ENCODE measurements at places on chromosomes 7 and 10. TPM values are rescaled to one million over a fixed set of nuclear protein-coding genes. Genes with fewer than 3 reads are reported as not detected.

- DNase-seq = no peak
Measured at GRCh38 chr7:154775681-154776080, 227.2 kb downstream of the PAXIP1 start.

DNA sequence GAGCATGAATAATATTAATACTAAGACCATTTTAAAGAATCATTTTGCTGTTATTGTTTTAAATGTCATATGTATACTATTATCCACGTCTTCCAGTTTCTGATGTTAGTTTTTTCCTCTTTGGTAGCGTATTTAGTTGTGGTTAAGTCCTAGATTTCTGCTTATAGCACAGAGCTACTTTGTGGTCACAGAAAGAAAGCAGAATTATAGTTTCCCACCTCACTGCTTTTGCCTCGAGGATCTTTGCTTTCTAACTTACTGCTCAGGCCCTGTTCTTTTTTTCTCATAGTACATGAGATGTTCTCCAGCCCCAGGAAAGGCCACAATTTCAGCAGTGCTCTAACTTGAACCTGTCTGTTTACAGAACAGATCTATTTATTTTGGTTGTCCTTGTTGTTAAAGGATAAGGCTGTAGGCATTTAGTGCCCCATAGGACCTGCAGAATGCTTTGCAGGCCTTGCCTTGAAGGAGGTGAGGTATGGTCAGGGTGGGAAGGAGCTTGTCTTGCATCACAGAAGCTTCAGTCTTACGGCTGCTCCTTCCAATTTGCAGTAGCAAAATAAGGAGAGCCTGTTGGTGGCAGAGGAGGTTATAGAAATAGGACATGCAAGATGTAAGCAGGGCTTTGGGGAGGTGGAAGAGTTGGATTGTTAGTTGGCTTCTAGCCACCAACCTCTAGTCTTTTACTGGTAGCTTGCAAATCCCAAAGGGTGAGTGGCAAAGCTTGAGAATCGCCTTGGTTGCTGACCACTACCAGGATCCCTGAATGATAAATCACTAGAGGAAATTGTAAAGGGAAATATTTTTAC is 129.1 kb downstream of the LRRC4 start:
- no peak for DNase-seq

- no peak for DNase-seq
Measured at GRCh38 chr7:34011696-34012095, 106.4 kb downstream of the BMPER start.

GRCh38 chr10:127265288-127265687 is 68.9 kb upstream of the INSYN2A start:
- no peak for DNase-seq

GRCh38 chr7:1794888-1795542 is 124.9 kb downstream of the ELFN1 start:
- DNase-seq = no peak

DNA sequence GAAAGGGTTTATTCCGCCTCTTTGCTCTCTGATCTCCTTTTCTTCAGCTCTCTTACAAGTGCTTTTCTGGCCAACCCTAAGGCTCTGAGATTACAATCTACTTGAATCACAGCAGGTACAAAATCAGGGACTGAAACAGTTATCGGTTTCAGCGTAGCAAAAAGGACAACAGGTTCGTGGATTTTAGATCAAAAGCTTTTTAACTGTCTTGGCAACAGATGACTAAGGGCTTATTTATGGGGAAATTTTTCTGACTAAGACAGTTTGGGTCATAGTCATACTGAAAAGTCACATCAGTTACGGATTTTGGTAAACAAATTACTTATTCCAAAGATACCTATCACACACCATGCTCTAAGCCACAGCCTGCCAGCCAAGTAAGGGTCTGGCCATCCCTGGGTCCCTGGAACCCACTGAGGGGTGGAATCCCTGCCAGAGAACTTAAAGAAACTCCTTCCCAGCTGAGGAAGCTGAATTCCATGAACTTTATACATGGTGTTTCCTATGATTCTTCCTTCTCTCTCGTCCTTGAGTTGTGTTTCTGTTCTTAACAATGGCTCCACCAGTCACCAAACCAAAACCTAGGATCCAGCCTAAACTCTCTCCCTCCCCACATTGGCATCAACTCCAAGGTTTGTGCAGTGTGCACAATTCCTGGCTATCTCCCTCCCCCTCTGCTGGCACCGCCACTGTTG is 169.3 kb downstream of the FAM107B start:
- DNase-seq = no peak

DNA sequence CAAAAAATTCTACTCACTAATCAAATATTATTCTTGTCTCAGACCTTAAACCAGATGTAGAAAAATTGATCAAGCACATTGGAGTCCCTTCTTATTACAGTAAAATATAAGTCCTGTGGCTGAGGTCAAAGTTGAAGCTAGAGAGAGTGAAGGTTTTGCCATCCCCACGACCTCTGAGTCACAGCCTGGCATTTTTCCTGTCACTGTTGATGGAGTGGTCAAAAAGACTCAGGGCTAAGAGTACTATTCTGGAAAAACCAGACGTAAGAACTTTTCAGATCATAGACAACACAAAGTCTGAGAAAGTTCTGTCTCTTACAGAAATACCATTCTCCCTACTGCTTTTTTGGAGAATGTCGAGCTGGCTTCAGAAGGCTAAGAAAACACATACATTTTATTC is 323.7 kb upstream of the ANKRD30A start:
- no peak for DNase-seq

GRCh38 chr7:131919920-131920709 is 363.7 kb upstream of the PODXL start:
- DNase-seq = no peak

DNA sequence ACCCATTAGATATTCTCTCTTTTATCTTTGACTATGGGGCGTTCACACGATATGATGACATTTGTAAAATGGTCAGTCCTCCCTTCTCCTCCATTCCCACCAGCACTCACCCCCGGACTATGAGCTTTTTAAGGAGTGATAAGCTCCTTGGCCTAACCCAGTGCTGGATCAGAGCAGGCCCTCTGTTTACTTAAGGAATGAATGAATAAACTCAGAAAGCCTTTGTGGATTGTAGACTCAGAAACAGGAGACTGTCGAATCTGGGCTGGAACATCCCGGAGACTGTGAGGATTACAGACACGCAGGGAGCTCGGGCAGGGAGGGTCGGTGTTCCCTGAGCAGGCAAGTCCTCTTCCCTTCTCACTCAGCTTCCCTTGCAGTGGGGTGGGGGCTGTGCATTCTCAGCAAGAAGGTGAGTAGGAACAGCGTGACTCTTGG is 6.8 kb upstream of the ZCCHC24 start:
- no peak for DNase-seq

DNA sequence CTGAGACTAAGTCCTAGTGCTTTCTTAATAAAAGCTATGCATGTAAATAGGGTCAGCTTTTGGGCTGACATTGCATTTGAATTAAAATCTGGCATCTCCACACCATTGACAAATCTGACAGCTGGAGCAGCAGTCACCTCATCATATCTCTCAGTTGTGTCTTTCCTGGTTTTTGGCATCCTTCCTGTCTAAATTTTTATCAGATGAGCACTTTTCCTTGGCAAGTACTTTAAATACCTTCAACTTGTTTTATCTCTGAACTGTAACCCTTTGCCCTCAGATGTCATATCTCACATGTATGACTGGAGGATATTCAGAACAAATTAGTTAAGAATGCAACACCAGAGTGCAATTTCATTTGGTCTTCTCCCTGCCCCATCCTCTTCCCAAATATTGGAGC is 1066.2 kb downstream of the LRMDA start:
- DNase-seq = no peak

Gene ESYT2
- total RNA-seq = 44.3 TPM

Gene ACBD7
- total RNA-seq = not detected

- no peak for DNase-seq
Measured at GRCh38 chr10:14560274-14560673, 214.4 kb downstream of the FAM107B start.

DNA sequence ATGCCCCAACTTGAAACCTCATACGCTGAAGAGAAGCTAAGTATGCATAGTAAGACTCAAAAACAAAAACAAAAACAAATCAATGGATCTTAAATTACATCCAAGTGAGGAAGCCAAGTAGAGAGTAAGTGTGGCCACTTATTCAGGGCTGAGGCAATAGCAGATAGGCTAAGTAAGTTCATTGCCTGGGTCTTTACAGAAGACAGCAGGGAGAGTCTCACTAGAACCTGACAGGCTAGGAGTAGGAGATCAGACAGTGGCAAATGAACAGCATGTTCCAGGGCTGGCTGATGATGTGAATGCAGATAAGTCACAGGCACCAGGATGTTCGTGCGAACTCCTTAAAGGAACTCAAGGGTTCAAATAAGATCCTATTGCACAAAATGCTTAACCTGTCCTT is 568.6 kb downstream of the KCNMA1 start:
- DNase-seq = no peak

- no peak for DNase-seq
Measured at GRCh38 chr10:49625411-49625810, 11.6 kb downstream of the CHAT start.

DNA sequence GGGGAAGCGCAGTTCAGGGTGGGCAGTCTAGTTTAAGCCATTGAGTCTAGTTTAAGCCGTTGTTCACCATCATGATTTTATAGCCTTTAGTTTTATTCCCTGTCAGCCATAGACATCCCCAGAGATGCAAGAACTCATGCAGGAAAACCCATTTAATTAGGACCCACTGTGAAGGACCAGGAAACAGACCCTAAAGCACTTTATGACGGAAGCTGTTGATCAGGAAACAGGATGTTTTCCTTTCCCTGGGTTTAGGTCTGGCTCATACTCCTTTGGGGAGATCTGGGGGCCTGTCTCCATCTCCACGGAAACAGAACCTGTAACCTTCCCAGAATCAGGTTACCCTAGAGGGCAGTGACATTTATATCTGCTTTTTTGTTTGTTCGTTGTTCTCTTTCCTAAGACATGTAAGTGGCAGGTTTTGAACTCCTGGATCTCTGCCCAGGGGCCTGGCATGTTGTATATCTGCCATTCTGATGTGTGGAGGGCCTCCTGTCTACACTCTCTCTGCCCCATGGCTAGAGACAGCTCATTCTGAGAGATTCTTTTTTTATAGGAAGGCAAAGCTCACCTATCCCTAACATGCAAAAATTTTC is 657.2 kb upstream of the GALNT17 start:
- peak; percentile 63 for DNase-seq

- DNase-seq = no peak
Measured at GRCh38 chr7:6071406-6071805, 40.2 kb downstream of the ANKRD61 start.

DNA sequence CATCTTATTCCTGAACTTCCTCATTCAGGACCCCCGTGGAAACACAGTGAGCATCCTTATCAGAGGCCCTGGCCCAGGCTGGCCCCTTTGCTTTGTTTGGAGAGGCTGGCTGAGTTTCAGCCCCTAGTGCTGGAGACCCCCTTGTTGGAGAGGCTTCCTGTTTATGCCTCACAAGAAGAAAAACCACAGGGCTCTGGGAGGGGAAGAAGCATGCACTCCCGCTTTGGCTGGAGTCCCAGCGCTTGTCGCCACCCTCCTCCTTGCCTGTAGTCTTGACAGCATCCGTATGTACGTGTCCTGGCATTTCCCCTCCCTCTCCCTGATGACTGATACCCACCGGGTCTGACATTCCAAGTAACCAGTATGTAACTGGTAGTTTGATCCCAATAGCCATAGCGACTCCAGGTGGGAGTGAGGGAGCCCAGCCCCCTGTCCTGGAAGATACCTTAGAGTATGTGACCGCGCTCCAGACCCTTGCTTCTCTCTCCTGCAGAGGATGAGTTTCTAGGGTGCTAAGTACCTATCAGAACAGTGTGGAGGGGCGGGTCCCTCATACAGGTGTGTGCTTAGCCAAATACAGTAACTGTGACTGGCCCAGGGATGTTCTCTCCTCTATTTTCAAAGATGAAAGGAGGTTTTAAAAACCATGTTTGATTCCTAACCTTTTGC is 6.9 kb upstream of the ATP6V0E2 start:
- DNase-seq = peak; percentile 70

Gene NFE2L3
- 0.94 TPM for total RNA-seq

- DNase-seq = no peak
Measured at GRCh38 chr10:44983895-44984278, 5.3 kb upstream of the DEPP1 start.

Gene SPDYE2
- not detected for total RNA-seq

Gene AP5Z1
- 10.5 TPM for total RNA-seq

DNA sequence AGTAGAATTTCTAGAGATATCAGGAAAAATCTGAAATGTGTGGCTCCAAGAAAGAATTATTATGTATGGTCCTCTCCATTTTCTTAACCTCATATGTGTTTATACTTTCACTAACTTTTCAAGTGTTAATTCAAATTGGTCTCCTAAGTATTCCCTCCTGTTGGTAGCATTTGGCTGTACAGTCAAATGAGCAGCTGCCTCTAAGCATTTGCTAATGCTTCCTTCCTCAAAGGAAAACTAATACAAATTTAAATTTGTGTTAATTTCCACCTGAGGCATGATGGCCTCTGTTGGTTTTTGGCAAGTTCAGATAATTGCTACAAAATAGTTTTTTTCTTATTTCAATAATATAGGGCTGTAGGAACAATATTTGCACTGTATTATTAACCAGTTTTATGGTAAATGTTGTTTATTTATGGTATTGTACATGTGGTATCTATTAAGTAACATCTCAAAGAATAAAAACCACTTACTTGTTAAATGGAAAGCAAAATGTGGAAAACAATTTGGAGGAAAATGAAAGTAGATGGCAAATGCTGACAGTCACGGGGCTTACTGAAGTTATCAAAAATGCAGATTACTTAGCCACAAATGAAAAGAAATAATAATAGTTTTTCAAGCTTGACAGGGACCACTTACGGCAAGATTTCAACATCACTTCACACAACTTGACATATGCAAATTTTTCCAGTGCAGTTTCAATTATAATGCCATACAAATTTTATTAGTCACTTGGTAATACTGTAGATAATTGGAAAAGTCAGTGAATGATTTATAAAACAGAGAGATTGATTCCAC is 299.3 kb upstream of the MEOX2 start:
- no peak for DNase-seq

- DNase-seq = no peak
Measured at GRCh38 chr10:93342366-93342765, 139.8 kb downstream of the MYOF start.

- DNase-seq = no peak
Measured at GRCh38 chr10:24887855-24888231, 64.6 kb downstream of the PRTFDC1 start.

DNA sequence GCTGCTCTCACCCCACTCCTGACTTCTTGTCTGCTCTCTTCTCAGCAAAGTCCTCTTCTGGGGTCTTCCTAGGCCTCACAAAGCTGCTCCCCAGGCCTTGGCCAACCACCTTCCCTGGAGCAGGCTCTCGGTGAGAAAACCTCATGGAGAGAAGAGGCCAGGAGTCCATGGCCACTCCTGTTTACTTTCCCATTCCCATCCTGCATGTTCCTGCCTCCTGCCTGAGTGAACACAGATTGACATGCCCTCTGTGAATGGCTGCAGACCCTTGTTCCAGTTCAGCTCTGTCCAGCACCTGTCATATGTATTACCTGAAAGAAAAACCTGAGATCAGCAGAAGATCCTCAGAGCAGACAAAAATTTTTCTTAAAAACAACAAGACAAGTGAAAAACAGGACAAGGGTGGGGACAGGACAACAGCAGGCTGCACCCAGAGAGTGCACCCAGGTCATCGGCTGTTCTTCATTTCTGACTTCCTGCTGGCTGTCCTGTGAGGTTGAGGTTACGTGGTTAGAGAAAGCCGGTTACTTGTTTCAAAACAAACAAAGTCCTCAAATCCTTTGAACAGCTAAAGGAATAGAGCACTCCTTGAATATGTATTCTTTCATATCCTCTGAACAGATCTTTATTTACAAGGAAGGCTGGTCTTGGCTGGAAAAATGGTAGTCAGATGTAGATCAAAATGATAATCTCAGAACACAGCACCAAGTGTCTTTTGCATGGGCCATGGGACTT is 34.0 kb upstream of the DLD start:
- DNase-seq = no peak
